NCI-H187 treated with DMSO at 0.1 percent for 48 hours (cell line): ENCODE measurements at places on chromosomes 2 and 18.

- DNase-seq: no peak
These were observed 6.5 kb downstream of the WIPF1 start for GRCh38 chr2:174590928-174591648.

DNA sequence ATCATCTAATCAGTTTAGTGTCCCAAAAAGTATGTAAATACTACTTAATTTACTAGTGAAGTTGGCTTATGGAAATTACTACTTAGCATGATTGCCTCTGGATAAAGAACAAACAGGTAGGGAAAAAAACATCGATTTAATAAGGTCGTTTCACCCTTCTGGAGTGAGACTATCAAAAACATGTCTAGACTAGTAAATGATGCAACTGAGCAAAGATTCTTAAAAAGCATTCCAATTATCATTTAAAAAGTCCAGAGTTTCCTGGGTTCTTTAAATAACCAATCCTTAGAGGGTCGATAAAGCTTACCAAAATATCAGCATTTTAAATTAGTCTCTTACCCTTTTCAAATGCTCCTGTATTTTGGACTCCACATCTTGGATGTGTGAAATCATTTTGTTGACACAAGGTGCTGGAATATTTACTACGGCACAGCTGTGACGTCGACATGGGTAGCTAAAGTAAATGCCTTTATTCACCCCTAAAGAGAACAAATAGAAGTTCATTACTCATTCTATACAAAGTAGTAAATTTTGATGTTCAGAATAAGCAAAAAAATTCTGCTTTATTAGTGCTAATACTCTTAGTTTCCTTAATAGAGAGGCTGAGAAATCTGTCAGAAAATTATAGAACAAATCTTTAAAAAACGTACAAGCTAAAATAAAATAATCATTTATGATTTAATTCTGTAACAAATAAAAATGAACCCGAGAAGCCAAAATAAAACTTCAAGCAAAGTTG, 70.6 kb downstream of the CCDC178 start:
- no peak for DNase-seq

- no peak for DNase-seq
These were observed 40.7 kb downstream of the INPP4A start for GRCh38 chr2:98485453-98485755.

DNA sequence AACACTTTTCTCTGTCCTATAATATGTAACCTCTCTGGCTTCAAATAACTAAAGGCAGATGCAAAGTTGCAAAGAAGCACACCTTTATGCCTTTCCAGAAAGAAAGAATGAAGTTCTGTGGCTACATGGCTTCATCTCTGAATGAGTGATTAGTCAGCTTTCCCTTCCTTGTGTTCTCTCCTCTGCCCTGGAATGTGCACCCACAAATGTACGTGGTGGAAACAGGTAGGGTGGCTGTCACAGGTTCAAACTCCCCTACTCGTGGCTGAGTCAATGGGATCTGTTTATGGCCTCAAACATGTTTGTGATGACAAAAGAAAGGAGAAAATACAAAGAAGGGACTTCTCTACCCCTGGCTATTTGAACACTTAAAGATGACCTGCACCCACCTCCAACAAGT, 55.5 kb upstream of the ACVR2A start:
- DNase-seq: no peak

GRCh38 chr2:160889439-160890170, 270.6 kb upstream of the TANK start:
- DNase-seq: no peak
